ENCODE measurements at places on chromosomes 7 and 10.

- DNase-seq, result peak; percentile 21
Measured at GRCh38 chr7:80722616-80723195, 84.3 kb downstream of the CD36 start.

DNA sequence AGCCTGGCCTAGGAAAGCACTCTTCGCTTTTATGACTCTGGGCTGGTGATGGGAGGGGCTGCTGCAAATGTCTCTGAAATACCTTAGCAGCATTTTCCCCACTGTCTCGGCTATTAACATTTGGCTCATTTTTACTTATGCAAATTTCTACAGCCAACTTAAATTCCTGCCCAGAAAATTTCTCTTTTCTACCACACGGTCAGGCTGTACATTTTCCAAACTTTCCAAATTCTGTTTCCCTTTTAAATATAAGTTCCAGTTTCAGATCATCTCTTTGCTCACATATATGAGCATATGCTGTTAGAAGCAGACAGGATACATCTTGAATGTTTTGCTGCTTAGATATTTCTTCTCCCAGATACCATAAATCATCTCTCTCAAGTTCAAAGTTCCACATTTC, 332.3 kb downstream of the ADK start:
- DNase-seq, result no peak

DNA sequence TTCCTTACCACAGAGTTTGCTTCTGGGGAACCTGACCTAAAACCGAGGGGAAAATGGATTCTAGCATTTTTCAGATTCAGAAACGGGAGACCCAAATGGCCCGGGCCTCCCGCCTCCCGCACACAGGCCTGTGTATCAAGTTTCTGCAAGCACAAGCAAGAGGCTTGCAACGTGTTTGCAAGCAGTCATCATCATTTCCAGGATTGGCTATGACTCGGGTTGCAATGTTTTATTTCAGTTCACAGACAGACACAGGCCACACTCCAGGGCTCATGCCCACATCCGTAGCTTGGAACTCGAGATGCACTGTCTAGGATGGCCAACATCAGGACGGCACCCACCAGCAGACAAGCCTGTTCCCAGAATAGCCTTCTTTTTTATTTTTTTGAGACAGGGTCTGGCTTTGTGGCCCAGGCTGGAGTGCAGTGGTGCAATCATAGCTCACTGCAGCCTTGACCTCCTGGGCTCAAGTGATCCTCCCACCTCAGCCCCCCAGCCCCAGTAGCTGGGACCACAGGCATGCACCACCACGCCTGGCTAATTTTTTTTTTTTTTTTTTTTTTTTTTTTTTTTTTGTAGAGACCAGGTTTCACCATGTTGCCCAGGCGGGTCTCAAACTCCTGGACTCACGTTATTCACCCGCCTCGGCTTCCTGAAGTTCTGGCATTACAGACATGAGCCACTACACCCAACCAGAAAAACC, 68.1 kb upstream of the FOXK1 start:
- DNase-seq, result no peak

DNA sequence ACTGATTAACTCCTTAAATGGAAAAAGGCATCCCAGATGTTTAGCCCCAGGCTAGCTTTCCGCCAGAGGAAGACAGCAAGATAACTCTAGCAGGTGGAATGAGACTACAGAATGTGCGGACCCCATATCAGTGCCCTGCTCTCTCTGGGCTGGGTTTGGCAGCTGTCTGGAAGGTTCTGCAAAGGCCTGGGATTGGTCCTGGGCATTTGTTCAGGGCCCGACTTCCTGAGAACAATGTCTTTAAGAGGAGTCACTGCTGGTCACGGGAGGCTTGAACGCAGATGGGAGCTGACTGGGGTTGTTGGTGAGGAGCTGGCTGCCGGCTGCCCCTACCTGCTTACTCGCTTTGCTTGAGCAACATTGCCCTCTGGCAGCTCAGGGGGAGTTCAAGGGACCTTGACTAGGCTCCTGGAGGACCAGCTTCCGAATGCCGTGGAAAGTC, 130.6 kb upstream of the BTBD16 start:
- no peak for DNase-seq

DNA sequence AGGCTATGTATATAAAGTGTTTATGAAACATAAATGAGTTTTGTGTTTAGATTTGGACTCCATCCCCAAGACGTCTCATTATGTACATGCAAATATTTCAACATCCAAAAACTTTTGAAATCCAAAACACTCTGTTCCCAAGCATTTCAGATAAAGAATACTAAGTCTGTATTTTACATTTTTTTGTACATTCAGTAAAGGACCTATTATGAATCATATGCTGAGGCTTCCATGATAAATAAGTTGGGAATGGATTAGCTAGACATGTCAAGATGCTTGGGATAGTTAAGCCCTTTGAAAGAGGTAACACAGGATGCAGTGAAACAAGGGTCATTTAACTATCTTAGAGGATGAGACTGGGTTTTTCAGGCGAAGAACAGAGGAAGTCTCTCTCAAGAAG, 262.9 kb downstream of the SNX13 start:
- DNase-seq, result no peak

- DNase-seq, result no peak
Measured at GRCh38 chr7:156940421-156941122, 8.9 kb upstream of the NOM1 start.

DNA sequence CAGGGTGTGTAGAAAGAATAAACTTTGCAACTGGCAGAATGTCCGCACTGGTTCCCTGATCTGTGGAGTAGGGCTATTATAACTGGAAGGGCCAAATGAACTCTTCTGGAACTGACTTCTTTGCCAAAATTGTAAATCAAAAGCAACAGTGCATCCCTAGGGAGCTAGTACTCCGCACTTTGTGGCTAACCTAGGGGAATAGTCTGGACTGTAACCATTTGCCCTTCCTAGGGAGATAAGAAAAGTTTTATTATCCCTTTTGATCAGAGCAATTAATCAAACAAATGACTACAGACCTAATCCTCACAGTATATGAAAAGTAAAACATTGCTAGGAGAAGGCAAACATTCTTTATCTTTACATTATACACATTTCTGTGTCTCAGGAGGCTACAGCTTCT, 45.5 kb upstream of the STEAP1B start:
- no peak for DNase-seq

DNA sequence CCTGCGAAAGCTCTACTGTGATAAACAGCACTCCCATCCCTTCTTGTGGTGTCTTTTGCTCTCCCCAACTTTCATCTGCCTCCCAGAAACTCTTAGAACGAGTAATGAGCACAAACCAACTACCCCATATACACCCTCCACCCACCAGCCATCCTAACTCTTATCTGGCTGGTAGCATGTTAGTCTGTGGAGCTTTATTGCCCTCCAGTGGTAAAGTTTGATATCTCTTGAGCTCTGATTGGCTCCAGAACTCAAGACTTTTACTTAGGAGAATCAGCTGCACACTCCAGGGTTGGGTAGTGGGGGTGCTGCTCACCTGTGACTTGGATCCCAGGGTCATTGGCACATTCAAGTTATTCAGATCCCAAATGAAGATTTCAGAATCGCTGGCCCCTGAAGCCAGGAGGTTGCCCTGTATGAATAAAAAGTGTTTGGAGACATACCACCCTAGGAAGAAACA, 10.9 kb downstream of the SEC31B start:
- no peak for DNase-seq

DNA sequence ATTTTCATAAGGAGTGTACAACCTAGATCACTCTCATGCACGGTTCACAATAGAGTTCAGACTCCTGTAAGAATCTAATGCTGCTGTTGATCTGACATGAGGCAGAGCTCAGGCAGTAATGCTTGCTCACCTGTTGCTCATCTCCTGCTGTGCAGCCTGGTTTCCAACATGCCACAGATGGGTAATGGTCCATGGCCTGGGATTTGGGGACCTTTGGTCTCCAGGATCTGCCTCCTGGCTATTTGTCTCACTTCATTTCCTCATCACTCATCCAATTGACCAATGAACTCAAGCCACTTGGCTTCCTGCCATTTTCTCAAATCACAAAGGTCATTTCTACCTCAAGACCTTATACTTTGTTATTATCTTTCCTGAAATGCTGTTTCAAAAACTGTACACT, 786.1 kb downstream of the ANKRD7 start:
- no peak for DNase-seq

DNA sequence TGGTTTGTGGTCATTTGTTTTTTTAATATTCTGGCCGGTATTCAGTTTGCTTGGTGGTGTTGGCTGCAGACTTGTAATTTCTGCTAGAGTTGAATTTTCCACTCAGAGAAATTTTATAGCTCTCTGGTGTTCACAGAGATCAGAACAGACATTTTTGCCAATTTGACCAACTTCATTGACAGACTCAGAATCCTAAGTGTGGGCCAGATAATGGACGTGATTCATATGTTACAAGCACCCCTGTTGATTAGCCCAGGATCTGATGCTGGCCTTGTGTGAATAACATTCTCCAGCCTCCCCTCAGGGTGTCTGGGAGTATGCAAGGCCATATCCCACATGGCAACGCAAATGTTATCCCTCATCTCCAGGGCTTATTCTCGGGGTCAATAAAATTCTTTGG, 283.8 kb downstream of the C7orf25 start:
- DNase-seq, result no peak

DNA sequence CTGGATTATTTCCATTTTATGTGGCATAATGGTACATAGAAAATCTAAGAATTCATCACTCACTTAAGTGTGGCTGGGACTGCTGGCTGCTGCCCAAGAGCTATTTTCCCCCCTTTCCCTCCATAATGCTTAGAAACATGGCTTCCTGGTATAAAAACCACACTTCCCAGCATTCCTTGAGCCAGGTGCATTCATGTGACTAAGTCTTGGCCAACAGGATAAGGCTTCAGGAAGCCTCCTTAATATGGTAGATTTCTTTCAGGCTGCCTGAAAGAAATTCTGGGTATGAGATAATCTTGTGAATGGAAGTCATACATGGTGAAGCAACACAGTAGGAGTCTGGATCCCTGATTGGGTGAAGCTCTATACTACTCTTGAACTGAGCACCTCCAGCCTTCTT, 178.0 kb downstream of the JAZF1 start:
- DNase-seq, result no peak

DNA sequence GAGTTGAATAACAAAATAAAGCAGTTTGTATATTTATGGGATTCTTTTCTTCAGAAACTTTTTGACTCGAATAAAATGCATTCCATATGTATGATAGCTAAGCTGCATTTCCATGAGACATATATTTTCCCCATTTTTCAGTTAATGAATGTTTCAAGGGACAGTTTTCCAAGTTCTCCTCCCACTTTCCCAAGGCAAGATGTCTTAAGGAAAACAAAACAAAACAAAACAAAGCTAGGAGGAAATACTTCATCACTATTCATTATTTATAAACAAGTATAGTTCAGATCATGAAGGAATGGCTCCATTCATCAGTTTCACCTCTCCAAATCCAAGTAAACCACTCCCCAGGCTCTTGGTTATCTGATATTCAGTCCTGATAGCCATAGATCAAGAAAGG, 261.0 kb downstream of the WDR11 start:
- DNase-seq, result no peak

DNA sequence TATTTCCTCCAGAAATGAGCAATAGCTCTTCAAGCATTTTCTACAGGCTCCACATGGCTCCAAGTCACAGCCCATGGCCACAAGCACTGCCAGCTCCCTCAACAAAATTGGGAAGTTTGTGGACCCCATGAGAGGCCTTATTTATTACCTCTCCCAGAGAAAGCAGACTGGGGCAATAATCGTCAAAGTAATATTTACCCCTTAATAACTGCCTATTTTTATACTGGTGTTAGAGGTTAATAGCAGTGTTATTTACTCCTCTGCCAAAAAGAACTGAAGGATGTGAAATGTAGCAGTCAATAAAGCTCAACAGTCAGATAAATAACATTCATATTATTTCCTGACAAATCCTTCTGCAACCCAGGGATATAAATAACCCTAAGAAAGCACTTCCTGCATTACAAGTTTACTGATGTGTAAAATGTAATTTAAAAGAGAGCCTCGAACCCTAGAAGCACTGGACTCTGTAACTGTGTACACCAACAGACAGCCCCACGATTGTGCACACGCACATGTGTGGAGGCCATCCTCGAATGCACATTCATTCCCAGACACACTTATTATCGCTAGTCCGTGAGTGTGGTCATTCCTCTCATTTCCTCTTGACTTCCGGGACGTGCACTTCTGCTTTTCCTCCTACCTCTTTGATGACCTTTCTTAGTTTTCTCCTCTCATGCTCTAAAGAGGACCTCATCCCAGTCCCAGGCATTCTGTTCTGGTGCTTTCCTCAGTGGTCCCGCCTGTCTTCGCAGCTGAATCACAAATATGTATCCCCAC, 157.4 kb downstream of the EVX1 start:
- no peak for DNase-seq

DNA sequence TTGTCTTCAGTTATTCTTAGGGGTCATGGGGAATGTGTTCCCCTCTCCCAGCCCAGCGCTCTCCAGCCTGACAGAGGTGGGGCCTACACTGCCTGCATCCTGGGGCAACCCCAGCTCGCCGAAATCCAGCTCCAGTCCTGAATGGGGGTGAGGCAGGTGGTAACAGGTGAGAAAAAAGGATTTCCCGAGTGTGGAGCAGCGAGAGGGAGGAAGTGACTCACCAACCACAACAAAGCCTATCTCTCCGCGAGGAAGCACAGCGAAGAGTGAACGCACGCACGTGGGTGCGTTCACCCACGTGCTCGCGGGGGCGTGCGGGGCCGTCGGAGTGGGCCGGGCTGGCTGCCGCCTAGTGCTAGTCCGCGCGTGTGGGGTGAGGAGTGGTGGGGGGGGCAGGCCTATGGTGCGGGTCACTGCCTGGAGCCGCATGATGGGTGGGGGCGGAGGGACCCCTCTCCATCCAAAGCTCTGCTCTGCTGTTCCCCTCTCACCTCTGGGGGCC, 855 bp upstream of the PALD1 start:
- DNase-seq, result no peak

DNA sequence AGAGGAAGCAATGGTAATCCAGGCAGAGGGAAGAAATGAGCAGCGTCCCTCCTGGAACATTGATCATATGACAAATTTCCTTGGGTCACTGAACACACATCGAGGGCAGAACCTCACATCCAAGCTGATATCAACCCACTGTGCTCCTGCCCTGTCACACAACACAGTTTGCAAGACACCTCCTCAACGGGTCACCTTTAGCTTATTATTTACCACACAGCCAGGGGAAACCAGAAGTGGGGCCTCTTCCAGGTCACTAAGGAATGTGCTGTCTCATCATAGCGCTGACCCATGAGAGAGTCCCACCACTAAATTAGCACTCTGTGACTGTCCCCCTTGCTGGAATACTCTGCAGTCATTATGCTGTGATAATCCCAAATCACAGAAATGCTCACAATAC, 69.7 kb upstream of the PPP1R3C start:
- no peak for DNase-seq

- DNase-seq, result no peak
Measured at GRCh38 chr7:138625849-138626230, 75.3 kb downstream of the SVOPL start.

GRCh38 chr7:99189222-99189621, 18.7 kb downstream of the KPNA7 start:
- no peak for DNase-seq

DNA sequence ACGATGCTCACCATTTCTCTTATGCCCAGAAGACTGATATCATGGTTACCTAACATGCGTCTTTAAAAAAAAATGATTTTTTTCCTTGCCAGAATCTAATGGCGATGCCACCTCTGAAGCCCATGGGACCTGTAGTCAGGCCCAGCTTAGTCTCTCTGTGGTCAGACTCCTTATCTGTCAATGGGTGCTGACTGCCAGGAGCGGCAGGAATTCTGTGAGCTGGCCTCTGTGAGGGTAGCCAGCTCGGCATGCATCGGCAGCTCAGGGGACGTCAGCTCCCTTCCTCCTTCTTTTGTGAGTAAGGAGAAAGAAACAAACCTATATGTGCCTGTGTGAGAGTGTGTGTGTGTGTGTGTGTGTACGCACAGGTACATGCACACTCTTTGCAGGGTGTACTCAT, 49.9 kb upstream of the ZRANB1 start:
- no peak for DNase-seq
